Left lung (tissue), 14 donors: ENCODE measurements at places on chromosomes 11 and 22. TPM values are rescaled to one million over a fixed set of nuclear protein-coding genes. Genes with fewer than 3 reads are reported as not detected.

DNA sequence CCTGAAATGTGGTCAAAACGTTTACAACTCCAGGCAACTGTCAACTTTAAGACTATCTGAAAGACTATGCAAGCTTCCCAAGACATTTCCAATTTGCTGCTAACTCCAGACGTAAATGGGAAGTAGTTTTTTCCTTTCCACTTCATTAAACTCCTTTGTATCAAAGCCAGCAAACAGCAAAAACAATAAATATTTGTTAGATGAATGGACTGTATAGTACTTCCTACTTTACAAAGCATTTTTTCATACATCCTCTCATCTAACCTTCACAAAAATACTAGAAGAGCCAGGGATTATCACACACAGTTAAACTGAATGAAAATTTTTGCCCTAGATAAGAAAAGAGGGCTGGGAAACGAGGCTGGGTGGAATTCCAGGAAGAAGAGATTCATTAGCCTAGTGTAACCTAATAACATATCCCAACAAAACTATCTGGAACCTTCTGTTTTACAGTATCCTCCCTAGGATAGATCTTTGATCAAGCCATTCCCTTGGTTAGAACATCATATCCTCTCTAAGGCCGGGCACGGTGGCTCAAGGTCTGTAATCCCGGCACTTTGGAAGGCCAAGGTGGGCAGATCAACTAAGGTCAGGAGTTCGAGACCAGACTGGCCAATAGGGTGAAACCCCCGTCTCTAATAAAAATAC lies 10.4 kb downstream of the NUP98 start:
- H3K4me3 ChIP-seq: no peak overlapping the region
- DNase-seq: peak; percentile 68
- no peak overlapping the region for H3K27ac ChIP-seq
- H3K27me3 ChIP-seq: no peaks in the 10 kb centered on the region

Gene KCNQ1OT1
- 1.9 TPM for polyA plus RNA-seq

DNA sequence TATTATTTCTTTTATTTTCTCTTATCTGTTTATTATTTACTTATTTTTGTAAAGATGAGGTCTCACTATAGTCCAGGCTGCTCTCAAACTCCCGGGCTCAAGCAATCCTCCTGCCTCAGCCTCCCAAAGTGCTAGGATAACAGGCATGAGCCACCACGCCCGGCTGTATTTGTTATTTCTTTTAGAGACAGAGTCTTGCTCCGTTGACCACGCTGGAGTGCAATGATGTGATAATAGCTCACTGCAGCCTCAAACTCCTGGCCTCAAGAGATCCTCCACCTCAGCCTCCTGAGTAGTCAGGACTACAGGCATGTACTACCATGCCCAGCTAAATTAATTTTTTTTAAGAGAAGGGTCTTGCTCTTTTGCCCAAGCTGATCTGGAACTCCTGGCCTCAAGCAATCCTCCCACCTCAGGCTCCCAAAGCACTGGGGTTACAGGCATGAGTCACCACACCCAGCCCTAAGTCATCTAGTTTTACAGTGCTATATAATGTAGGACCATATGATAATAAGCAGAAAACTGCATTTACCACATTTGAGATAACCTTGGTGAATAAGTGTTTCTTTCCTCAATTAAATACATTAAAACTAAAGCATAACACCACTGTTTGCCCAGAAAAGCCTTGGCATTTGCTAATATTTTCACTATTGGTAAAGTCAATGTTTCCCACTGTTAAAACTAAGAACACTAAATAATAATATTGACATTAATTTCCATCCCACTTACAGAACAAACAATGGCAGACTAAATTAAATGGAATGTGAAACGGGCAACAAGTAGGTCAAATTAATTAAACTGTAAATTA lies 127.5 kb downstream of the SIK3 start:
- H3K4me3 ChIP-seq: no peak overlapping the region
- no peak overlapping the region for H3K27ac ChIP-seq
- H3K4me1 ChIP-seq: no peaks in the 10 kb centered on the region
- H3K36me3 ChIP-seq: no peaks in the 10 kb centered on the region
- H3K27me3 ChIP-seq: no peaks in the 10 kb centered on the region

DNA sequence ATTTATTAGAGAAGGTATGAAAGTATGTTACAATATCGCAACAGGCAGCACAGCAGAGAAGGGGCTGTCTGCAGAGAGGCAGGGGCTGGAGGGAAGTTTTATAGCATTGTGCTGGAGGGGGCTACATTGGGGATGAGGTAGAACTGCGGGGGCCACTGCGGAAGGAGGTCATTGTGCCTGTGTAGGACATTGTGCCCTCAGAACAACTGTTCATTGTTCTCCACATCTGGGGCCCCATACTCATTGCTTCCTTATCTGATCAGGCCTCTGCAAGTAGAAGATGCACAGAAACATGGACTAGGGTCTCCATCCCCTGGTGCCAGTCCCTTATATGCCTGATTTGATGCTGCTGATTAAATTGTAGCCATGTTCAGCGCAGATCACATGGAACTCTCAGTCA lies 12.1 kb downstream of the NADSYN1 start:
- no peaks in the 10 kb centered on the region for H3K4me1 ChIP-seq
- no peak overlapping the region for H3K27ac ChIP-seq

Gene FDX1
- 16.6 TPM for polyA plus RNA-seq

Gene MARK2
- polyA plus RNA-seq: 30.7 TPM

GRCh38 chr11:120354779-120355178 lies 18.6 kb downstream of the ARHGEF12 start:
- no peak overlapping the region for H3K27ac ChIP-seq
- H3K36me3 ChIP-seq: no peaks in the 10 kb centered on the region
- H3K4me3 ChIP-seq: no peak overlapping the region
- peaks cover 7% of the 10 kb centered on the region for H3K4me1 ChIP-seq
- no peak for DNase-seq

DNA sequence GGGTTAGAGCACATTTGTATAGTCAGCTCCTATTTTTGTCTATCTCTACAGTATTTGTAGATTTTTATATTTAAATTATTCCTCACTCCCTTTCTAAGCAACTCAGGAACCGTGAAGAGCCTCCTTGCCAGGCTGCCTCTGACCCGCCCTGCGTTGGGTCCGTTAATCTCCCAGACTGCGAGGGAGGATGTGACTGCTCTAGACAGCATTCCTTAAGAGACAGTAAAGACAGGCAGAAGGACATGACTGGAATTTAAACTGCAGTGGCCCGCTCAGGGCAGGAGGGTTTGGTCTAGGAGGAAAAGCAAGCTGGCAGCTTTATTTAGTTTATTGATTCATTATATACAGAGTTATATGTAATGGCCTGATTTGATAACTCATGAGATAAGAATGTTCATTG lies 413.7 kb downstream of the TMEM135 start:
- DNase-seq: no peak
- H3K4me3 ChIP-seq: no peak overlapping the region
- H3K27ac ChIP-seq: no peak overlapping the region
- no peaks in the 10 kb centered on the region for H3K27me3 ChIP-seq
- H3K36me3 ChIP-seq: no peaks in the 10 kb centered on the region

GRCh38 chr11:8004008-8004407 lies 16.9 kb downstream of the EIF3F start:
- DNase-seq: no peak
- H3K27me3 ChIP-seq: no peaks in the 10 kb centered on the region
- H3K27ac ChIP-seq: no peak overlapping the region
- no peak overlapping the region for H3K4me3 ChIP-seq

DNA sequence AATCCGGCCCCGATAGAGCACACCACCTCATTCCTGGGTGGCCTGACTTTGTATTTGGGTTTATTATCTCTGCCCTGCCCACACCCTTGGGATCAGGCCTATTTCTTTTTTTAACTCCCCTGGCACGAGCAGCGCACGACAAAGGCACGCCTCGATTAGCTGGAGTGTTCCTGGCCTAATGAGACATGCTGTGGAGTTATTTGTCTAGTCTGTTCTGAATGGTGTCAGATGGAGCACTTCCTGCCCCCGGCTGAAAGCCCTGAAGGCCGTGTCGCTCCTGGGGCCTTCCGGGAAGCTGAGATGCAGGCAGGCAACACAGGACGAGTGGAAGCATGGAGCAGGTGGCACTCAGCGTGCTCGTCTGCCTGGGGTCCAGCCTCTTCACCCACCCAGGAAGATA lies 47.1 kb downstream of the LARGE1 start:
- H3K36me3 ChIP-seq: no peaks in the 10 kb centered on the region
- H3K4me1 ChIP-seq: peaks cover 8% of the 10 kb centered on the region
- no peak overlapping the region for H3K4me3 ChIP-seq
- no peak overlapping the region for H3K27ac ChIP-seq
- no peak for DNase-seq

DNA sequence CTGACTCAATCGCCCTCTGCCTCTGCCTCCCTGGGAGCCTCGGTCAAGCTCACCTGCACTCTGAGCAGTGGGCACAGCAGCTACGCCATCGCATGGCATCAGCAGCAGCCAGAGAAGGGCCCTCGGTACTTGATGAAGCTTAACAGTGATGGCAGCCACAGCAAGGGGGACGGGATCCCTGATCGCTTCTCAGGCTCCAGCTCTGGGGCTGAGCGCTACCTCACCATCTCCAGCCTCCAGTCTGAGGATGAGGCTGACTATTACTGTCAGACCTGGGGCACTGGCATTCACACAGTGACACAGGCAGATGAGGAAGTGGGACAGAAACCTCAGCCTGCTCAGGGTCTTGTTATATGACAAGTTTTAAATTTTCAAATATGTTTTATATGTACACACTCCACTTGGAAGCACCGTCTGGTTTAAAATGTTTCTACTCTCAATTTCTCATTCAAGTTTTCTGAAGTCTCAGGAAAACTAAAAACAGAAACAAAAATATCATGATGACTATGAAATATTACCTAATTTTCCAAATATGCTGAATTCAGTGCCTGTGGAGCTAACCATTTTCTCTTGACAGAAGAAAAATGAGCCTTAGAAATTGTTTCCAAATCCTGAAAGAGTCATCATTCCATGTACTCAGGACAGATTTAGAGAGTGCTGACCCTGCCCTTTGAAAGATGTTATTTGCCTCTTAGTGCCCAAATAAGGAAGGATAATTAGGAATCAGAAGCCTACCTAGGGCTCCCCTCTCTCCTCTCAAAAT lies 48.8 kb upstream of the TOP3B start:
- no peak overlapping the region for H3K27ac ChIP-seq
- DNase-seq: no peak
- H3K4me1 ChIP-seq: no peaks in the 10 kb centered on the region
- no peaks in the 10 kb centered on the region for H3K27me3 ChIP-seq

DNA sequence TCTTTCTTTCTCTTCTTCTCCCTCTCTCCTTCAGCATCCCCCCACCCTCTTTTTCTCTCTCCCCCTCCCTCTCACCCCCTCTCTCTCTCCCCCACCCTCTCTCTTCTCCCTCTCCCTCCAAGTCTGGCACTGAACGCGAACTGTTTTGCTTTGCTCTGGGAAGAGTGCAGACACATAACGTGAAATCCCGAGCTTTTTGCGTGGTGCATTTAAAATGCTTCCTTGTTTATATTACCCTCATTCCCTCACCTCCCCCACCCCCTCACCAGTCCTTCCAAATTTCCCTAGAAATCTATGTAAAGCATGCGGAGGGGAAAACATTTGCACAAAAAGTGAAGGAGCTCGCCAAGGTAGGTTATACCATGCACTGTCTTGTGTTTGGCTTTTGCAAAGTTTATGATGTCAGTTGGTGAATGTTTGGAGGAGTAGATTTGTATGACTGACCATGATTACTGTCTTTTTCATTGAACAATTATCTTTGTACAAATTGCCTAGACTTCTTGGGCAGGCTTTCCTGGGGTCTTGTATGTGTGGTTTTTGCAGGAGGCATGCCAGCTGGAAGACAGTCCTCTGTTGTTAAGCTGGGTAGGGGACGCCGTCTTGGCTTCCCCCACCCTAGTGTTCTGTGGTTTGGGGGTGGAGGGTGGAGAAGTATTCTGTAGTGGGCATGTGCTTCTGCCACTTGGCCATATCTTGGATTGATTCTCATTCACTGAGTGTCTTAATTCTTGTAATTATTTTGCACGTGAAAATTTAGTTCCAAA lies 123.7 kb upstream of the HSD17B12 start:
- H3K36me3 ChIP-seq: no peaks in the 10 kb centered on the region
- DNase-seq: no peak
- no peaks in the 10 kb centered on the region for H3K4me1 ChIP-seq
- no peak overlapping the region for H3K27ac ChIP-seq
- no peak overlapping the region for H3K4me3 ChIP-seq

DNA sequence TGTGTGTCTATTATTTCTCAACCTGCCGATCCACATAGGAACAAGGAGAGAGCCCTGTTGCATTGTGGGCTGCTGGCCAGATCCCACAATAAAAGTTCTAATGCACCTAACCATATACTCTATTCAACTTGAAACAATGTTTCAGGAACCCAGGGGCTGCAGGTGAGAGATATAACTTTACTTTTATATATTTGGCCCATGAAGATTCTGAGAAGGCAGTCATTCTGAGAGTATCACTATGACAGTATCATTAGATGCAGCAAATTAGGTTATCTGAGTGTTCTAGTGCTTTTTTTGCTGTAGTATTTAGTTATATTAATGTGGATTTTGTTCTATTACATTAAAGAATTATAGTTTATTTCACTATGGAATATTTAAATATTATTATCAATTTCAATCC lies 655.1 kb upstream of the ARHGAP42 start:
- no peak for DNase-seq
- H3K36me3 ChIP-seq: no peaks in the 10 kb centered on the region
- no peaks in the 10 kb centered on the region for H3K4me1 ChIP-seq

DNA sequence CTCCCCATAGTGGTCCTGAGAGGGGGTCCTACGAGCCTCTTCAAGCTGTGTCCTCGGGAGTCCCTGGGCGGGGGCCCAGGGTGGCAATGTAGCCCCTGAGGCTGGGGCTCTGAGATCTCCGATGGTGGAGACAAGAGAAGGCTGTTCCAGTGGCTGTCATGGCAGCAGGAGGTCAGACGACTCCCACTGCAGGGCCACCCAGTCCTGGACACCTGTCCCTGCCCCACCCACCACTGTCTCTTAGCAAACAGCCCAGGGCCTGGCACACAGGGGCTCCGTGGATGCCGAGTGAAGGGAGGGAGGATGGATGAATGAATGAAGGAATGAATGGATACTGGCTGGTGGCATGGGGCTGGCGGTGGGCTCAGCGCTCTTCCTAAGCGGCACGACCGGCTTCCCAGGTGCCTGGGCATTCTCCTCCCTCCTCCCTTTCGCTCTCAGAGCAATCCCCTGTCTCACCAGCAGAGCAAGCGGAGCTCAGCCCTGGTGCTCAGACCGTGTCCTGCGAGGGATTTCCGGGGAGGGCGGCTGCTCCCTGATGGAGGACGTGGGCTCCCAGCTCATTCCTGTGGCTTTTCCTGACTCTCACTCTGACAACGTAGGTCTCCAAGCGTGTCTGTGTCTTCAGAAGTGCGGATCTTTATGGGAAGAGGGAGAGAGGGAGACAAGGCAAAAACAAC lies 1272.6 kb downstream of the BRD1 start:
- H3K4me1 ChIP-seq: no peaks in the 10 kb centered on the region
- no peak overlapping the region for H3K4me3 ChIP-seq
- DNase-seq: no peak
- H3K36me3 ChIP-seq: no peaks in the 10 kb centered on the region
- peaks cover 17% of the 10 kb centered on the region for H3K27me3 ChIP-seq

DNA sequence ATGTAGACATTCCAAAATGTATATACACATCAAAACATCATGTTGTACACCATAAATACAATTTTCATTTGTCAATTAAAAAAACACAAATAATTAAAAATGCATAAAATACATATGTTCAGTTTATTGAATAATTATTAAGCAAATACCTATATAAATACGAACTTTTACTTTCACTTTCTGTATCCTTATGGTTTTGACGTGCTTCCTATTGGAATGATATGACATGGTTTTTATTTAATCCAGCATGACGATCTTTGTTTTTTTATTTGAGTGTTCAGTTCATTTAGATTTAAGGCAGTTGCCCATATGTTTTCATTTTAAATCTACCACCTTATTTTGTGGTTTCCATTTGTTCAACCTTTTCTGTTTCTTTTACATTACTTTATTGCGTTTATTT lies 198.3 kb upstream of the PLET1 start:
- H3K27me3 ChIP-seq: no peaks in the 10 kb centered on the region
- H3K4me3 ChIP-seq: no peak overlapping the region
- no peaks in the 10 kb centered on the region for H3K36me3 ChIP-seq
- no peak overlapping the region for H3K27ac ChIP-seq
- no peak for DNase-seq
